DMS153 (cell line): ENCODE measurements at places on chromosomes 13 and 19.

DNA sequence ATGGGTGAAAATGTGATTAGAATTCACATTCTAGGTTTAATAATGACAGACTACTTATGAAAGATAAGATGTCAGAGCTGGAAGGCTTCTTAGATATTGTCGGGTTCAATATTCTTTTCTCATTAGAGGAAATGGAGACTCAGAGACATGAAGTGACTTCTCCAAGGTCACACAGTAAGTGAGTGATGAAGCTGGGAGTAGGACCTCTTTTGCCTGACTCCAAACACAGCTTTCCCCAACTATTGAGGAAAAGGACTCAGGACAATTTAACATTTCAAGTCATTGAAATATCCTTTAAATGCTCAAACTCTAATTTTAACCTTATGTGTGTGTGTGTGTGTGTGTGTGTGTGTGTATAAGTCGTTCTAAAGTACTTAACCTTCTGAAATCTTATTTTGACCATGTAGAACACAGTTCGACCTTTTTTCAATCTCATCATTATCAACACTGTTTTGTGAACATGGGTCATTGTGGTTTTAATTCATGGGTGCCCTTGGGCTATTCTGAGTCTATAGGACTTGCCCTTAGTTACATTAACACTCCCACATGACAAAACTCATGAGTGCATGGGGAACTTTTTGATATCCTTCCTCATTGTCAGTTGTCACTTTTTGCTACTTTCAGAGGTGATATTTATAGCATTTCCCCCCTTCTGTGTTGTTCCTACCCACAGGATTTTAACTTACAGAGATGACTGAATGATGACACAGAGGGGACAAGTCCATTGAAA, 53.0 kb downstream of the LRCH1 start:
- no peak for DNase-seq

DNA sequence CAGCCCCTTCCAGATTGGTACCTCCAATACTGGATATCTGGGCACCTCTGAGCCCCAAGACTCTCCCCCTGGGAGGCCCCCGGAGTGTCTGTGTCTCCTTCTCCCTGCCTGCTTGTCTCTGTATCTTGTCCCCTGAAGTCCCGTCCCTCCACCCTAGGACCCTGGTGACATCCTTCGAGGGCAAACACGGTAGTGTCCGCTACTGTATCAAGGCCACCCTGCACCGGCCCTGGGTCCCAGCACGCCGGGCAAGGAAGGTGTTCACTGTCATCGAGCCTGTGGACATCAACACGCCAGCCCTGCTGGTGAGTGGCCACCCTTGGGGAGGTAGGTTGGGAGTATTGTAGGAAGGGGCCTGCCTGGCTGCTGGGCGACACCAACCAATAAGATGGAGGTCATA, 844 bp downstream of the ARRDC2 start:
- DNase-seq = no peak

GRCh38 chr13:29918845-29919244, 68.4 kb upstream of the UBL3 start:
- no peak for DNase-seq

DNA sequence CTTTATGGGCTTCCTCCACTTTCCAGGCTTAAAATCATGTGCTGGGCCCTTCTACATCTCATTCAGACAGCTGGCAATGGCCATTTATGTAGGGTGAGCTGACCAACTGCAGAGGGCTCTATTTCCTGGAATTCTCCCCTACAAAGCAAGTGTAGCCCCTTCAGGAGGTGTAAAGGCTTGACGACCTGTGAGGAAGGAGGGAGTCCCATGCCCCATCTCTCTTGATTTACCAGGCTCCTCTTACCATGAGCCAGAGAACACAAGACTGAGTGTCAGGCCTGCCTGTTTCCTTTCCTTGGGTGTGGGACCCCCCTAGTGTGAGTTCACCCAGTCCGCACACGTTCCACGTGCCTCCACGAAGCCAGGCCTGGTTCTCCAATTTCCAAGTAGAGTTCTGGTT, 16.6 kb downstream of the ZNF536 start:
- DNase-seq = no peak

- DNase-seq = no peak
These were observed 11.1 kb upstream of the ZNF613 start for GRCh38 chr19:51916167-51916566.

DNA sequence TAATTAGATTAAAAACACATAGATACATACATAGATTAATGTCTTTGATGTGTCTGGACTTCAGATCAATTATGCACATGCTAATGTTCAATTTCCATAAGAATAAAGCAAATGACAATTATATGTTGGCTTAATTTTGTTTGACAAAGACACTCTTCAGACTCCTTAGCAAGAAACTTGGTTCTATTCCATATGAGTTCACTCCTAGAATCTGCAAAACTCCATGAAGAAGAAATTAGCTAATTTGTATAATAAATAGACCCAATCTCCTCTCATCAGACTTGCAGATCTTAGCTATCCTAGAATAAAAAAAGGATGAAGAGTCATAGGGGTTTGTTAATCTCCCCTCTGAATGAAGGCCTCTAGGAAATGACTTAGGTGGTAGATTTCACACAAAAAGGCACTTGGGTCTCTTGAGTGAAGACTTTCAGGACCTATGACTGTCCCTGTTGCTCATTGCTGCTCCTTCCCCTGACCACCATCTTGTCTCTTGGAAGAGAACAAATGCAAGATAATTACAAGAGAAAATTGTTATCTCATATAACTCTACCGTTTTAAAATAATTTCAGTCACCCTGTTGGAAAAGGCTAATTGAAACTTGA, 302.2 kb downstream of the EFNB2 start:
- no peak for DNase-seq

DNA sequence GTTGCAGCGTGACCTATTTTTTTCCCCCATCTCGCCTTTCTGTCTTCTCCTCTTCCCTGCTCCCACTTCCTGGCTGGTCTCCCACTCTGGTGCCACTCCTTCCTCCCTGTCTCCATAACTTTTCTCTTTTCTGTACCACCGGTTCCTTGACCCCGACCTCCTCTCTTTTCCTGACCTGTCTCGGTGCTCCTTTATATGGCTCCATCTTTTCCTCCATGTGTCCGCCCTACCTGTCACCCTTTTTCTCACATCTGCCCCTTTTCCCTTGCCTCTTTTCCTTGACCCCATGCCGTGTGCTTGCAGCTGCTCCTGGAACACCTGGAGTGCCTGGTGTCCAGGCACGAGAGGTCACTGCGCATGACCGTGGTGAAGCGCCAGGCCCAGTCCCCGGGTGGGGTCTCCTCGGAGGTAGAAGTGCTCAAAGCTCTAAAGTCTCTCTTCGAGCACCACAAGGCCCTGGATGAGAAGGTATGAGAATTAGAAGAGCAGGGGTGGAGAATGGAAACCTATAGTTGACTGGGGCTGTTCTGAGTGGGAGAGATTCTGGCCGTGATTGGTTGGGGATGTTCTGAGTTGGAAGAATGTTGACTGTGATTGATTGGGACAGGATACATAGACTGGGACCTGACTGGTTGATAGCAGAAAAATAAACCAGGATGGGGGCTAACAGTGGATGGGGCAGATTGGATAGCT, 9.3 kb downstream of the PPFIA3 start:
- no peak for DNase-seq

GRCh38 chr13:28442839-28443238, 52.1 kb downstream of the FLT1 start:
- peak; percentile 2 for DNase-seq

DNA sequence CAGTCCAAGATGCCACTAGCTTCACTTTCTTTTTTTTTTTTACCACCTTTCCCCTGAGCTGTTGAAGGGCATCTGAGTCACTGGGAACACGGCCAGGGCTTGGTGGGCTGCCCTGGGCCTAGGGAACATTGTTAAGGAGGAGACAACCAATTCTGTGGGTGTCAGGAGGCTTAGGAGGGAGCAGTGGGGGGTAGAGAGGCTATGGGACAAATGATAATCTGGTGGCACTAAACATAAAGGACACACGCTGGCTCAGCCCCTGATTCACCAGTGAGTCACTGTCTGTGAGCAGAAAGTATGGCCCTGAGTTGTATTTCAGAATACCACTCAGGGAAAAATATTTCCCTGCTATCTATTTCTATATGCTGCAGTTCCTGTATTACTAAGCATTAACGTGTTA, 207.8 kb downstream of the DCLK1 start:
- DNase-seq = no peak

GRCh38 chr13:35916146-35916545, 215.0 kb downstream of the DCLK1 start:
- DNase-seq = no peak

DNA sequence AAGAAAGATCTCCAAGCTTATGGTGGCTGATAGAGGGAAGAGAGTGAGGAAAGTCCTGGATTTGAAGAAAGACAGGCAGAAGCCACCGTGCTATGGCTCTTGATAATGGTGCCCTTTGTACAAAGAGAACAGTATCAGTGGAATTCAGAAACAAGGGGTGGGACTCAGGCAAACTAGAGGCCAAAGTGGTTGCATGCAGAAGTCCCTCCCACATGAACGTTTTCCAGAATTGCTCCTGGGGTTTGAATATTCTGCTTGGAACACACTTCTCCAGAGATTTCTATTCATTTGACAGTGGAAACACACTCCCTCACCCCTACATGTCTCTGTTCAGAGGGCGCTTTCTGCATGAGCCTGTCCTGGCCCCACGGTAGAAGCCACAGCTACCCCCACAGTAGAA, 10.1 kb upstream of the MBNL2 start:
- no peak for DNase-seq

- no peak for DNase-seq
These were observed 2.2 kb downstream of the ABCC4 start for GRCh38 chr13:95298971-95299621.

- DNase-seq = peak; percentile 2
These were observed 1.1 kb downstream of the ZNF850 start for GRCh38 chr19:36771261-36772231.

- DNase-seq = no peak
These were observed 23.6 kb upstream of the ASPDH start for GRCh38 chr19:50537306-50537685.

- DNase-seq = no peak
These were observed 18.4 kb downstream of the WBP4 start for GRCh38 chr13:41079725-41080124.

- peak; percentile 74 for DNase-seq
These were observed 77.4 kb downstream of the PDS5B start for GRCh38 chr13:32663660-32664059.

DNA sequence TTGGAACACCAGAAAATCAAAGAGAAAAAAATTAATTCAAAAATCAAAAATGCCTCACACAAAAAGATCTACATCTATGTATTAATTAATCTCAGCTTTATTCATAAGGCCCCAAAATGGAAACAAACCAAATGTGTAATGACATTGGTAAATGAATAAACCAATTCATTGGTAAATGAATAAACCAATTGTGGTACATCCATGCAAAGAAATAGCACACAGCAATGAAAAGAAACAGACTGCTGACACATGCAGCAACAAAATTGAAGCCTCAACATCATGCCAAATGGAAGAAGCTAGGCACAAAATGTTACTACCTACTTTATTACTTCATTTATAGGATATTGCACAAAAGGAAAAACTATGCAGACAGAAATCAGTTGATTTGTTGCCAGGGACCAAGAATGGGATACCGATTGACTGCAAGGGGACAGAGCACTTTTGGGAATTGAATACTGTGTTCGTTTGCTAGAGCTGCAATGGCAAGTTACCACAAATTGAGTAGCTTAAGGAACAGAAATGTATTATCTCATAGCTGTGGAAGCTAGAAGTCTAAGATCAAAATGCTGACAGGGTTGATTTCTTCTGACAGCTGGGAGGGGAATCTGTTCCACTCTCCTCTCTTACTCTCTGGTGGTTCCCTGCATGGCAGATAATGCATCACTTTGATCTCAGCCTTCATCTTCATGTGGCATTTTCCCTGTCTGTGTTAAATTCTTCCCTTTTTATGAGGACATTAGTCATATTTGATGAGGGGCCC, 252.8 kb downstream of the RFC3 start:
- DNase-seq = no peak

DNA sequence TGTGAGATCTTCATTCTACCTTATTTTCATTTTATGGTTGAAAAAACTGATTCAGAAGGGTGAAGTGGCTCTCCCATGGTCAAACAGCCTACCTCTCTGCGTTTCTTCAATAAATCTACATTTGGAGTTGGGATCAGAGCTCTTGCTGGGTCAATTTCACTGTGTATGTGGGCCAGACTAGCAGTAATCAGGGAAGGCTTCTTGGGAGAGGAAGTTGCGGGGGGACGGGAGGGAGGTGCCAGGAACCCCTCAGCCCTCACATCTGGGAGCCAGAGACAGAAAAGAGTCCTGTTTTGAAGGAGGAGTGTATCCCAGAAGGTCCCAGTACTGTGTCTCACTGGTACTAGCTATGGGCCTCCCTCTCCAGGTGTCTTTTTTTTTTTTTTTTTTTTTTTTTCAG, 934 bp downstream of the KXD1 start:
- DNase-seq = no peak

- DNase-seq = no peak
These were observed 3.4 kb downstream of the LAIR2 start for GRCh38 chr19:54506079-54506478.

DNA sequence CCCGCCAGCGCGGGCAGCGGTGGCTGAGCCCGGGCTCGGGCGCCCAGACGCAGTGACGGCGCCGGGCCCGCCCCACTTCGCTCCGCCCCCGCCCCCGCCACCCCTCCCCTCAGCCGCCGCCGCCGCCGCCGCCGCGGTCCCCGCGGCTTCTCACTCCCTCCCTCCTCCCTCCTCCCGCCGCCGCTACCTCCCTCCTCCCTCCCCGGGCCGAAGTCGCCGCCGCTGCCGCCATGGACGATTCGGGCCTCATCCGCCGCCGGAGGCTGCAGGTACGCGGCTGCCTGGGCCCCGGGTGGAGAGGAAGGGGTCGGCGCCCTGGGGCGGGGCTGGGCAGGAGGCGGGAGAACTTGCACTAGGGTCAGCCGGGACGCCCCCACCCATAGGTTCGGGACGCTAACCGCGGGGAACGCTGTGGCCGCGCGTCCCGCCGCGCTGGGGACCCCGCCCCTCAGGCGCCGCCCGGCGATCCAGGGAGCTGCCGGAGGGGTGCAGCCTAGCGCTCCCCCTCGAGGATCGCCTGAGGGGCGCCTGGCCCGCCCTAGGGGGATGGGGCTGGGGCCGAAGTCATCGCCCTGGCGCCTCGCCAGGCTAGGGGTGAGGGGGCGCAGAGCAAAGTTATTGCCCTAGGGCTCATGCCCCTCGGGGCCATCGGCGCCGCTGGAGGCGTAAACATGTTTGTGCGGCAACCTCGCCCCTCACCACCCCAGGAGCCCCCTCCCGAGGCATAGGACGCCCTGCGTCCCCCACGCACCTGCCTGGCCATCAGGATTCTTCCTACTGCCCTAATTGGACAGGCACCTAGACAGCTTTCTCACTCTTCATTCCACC, 427 bp downstream of the RTBDN start:
- DNase-seq = no peak

GRCh38 chr13:73055813-73056564, 2.8 kb upstream of the KLF5 start:
- no peak for DNase-seq

GRCh38 chr13:72505376-72505775, 222.1 kb downstream of the MZT1 start:
- DNase-seq = no peak

GRCh38 chr19:43464134-43464775, 1.2 kb downstream of the LYPD3 start:
- no peak for DNase-seq

DNA sequence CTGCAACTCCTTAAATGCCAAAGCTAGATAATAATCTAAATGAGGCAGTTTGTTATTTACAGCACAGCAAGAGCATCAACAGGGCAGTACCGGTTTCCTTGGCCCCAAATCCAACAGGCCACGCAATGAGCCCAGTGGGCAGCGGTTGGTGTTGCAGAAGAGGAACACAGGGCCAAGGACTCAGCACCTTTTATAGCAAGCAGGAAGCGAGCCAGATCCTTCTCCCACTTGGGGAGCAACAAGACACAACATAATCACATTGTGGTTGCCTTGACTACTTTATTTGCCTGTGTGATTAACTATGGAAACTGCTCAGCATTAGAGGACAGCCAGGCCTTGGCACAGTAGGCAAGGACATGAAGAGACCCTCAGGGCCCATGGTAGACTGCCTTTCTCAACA, 67.1 kb upstream of the HTR2A start:
- DNase-seq = no peak
